ENCODE measurements at places on chromosomes 13 and 19. TPM values are rescaled to one million over a fixed set of nuclear protein-coding genes. Genes with fewer than 3 reads are reported as not detected.

The SLC5A5 gene
- not detected for total RNA-seq

The NANOS3 gene
- not detected for total RNA-seq

The ADPRHL1 gene
- total RNA-seq, result 0.76 TPM

The RCBTB2 gene
- 6.0 TPM for total RNA-seq
